T follicular helper cell (primary cell): ENCODE measurements at places on chromosomes 11 and 22.

GRCh38 chr11:119699227-119699626 is 29.8 kb downstream of the NECTIN1 start:
- DNase-seq, result no peak

DNA sequence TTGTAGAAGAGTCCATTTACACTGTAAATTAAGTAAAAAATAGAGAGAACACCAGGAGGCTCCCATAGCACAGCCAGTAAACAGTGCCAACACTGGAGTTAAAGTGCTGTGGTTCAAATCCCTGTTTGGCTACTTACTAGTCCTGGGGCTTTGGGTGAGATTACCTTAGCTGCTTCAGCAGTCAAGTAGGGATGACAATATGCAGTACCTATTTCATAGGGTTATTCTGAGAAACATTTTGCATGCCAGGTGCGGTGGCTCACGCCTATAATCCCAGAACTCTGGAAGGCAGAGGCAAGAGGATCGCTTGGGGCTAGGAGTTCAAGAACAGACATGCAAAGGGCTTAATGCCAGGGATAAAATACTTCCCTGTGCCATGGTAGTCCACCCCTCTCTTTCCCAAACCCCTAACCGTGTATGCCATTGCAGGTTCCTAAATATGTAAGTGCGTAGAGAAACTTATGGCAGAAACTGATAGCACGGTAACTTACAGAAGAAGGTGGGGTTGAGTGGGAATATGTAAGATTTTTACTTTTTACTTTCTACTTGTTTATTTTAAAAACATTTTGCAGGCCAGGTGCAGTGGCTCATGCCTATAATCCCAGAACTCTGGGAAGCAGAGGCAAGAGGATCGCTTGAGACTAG is 86.4 kb upstream of the PICALM start:
- no peak for DNase-seq

GRCh38 chr11:50423208-50423607 is 390.5 kb downstream of the OR4C45 start:
- DNase-seq, result no peak

DNA sequence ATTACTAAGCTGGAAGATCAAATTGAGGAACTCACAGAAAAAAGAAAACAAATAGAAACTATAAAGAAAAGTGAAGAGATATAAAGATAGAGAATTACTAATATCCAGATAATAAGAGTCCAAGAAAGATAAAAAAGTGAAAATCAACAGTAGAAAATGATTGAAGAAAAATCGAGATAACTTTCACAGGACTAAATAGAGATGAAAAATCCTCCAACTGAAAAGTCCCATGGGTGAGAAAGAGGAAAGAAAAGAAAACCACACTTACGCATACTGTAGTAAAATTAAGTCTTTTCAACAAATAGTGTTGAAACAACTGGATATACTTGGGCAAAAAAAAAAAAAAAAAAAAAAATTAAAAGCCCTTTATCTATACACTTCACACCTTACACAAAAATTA is 60.0 kb downstream of the ENTHD1 start:
- DNase-seq, result no peak

GRCh38 chr11:79507706-79508105 is 66.9 kb upstream of the TENM4 start:
- no peak for DNase-seq

DNA sequence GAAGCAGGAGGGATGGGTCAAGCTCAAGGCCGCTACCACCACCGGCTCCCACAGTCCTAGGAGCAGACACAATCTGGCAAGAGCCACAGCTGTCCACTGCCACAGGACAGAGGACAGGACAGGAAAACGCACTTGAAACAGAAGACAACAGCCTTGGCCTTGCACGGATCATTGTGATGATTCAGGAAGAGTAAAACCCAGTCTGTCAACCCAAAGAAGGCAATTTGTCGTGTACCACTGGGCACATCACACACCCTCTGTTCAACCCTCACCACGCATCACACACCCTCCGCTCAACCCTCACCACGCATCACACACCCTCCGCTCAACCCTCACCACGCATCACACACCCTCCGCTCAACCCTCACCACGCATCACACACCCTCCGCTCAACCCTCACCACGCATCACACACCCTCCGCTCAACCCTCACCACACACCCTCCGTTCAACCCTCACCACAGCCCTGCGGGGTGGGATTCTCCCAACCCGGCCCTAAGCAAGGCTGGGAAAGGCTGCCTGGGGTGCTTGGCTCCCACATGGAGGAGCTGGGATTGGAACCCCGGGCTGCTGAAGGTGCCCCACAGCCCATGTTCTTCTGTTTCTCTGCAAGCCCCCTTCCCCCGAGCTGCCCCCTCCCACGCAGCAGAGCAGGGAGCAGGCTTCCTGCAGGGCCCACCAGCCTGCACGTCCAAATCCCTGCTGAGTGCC is 11.3 kb upstream of the CDC42BPG start:
- no peak for DNase-seq

GRCh38 chr22:49402169-49402568 is 425.5 kb downstream of the BRD1 start:
- DNase-seq, result no peak

GRCh38 chr22:28992565-28993356 is 68.9 kb downstream of the C22orf31 start:
- no peak for DNase-seq

- no peak for DNase-seq
Observed at GRCh38 chr22:24801901-24802465, 4.0 kb upstream of the SGSM1 start.

DNA sequence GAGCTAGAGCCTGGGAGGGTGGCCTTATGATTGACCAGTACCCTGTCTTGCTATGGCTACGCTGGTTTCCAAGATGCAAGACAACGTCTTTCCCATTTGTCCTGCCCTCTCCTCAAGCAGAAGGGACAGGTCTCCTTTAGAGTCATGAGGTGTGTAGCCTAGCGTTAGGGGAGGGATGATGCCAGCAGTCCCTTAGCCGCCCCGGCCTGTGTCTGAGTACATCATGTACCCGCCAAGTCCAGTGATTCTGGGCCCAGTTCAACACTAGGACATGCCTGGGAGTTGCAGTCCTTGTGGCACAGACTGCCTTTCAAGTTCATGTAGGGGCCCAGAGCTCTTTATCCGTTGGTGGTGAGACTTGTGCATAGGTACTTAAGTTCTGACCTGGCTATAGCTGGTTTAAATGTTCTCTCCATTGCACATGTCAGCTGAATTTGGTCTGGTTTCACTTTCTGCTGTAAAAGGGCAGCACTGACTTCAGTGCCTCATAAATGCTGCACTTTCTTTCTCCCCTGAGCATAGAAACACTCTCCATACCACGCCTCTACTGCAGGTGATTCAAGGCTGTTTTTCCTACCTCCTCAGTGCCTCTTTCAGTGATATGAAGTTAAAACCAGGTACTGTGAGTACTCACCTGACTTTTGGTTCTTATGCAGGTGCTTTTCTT is 151.1 kb downstream of the METTL15 start:
- DNase-seq, result no peak

DNA sequence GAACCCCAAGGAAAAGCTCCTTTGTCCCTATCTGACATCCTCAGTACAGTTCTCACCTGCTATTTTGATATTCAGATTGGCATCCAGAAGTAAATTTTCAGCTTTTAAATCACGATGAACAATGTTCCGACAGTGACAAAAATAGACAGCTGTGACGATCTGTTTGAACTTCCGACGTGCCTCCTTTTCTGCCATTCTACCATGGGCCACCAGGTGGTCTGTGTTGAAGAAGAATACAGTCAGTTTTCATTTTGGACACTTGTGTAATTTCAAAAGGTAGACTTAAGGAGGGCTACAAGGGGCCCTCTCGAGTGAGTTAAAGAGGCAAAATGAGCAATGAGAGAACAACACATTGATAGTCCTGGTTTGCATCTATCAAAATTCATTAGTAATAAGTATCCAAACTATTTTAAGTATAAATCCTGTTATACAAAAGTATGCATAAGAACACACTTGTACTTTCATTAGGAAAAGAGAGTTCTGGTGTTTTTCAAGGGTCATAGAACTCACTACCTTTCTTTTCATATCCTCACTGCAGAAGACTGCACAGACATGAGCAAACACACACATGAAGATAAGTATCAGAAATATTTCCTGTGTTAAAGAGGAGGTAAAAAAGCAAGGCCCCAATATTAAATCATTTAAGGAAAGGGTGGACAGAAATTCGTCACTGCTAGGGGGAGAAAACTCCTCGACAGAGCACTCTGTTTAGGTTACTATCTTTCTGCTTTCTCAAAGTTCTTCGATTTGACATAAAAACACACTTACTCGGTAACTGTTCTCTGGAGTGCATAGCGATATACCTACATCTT is 89.9 kb upstream of the APOA1 start:
- DNase-seq, result peak; percentile 49

DNA sequence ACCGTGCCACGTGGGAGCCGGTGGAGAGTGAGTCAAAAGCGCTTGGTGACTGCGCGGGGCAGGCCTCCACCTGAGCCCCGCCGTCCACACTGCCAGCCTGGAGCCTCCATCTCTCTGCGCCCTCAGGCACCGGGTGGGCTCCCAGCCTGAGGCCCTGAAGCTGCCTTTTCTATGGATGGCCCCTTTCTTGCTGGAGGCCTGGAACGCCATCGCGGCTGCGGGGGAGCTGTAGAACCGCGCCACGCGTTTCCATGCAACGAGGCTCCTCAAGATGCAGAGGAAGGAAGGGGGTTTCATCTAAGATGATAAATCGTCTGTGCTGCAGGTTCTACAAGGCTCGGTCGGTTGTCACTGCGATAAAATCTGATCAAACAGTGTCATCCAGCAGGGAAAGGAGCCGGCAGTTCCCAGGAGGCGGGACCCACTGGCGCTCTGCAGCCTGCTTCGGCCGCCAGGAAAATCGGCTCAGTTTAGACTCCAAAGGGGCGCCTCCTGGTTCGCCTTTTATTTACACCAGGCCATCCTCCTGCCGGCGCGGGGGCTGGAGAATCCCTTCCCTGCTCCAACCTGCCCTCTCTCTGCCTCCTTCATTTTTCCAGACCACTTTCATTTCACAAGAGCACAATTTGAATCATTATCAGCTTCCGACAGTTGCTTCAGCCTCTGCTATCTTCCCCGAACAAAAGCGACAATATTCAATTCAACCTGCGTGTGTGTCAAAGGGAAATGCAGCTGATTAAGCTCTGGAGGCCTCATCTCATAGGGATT is 624.4 kb downstream of the BRD1 start:
- DNase-seq, result no peak
